GM13977 (cell line): ENCODE measurements at places on chromosomes 2 and 18.

GRCh38 chr2:16717477-16717876 is 51.8 kb upstream of the CYRIA start:
- DNase-seq = no peak

GRCh38 chr2:30109856-30110255 is 37.0 kb upstream of the YPEL5 start:
- no peak for DNase-seq

DNA sequence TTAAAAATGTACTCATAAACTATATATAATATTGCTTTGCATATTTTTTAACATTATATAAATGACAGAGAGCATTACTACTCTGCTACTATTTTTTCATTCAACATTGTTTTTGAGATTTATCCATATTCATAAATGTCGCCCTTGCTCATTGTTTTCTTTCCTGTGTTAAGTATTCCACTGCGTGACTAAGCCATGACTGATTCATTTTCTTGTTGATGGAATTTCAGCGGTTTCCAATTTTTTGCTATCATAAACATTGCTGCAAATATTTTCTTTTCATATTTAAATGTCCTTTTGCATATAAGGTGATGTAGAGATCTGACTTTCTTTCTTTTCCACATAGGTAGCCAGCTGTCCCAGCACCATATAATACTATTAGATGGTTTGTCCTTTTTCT is 57.6 kb downstream of the SFXN5 start:
- DNase-seq = no peak

- no peak for DNase-seq
Observed at GRCh38 chr2:187008111-187008510, 159.1 kb upstream of the ZSWIM2 start.

GRCh38 chr2:118943286-118943685 is 1.3 kb downstream of the MARCO start:
- no peak for DNase-seq

DNA sequence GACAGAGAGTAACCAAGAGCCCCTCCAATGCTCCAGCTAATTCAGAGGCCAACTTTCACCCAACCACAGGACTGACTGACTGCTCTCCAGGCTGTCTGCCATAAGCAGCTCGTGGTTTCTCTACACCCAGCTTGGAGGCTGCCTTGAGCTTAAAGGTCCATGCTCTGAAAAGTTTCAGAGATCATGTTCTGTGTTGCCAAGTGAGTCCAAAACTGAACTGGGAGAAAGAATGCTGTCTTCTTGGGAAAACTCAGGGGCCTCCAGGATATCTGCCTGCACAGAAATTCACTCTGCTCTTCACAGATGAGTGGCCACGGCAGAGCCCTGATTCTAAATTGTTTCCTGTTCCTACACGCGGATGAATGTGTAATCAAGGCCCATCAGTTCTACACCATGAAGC is 51.1 kb downstream of the LPIN2 start:
- no peak for DNase-seq

DNA sequence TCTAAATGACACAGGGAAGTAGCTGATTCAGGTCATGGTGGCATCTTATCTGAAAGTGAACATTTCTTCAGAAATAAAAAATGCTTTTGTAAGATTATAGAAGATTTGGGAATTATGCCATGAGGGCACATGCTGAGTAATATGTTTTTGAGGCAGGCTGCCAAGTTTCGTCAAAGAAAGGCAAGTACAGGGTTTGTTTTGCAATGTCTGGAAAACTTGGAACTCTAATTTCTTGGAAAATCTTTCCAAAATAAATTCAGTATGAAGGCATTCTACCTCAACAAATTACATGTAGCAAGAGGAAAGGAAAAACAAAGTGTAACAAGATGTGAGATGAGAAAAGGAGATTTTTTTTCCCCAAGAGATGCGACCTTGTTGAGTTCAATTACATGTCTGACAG is 167.7 kb downstream of the PLCL1 start:
- DNase-seq = no peak

DNA sequence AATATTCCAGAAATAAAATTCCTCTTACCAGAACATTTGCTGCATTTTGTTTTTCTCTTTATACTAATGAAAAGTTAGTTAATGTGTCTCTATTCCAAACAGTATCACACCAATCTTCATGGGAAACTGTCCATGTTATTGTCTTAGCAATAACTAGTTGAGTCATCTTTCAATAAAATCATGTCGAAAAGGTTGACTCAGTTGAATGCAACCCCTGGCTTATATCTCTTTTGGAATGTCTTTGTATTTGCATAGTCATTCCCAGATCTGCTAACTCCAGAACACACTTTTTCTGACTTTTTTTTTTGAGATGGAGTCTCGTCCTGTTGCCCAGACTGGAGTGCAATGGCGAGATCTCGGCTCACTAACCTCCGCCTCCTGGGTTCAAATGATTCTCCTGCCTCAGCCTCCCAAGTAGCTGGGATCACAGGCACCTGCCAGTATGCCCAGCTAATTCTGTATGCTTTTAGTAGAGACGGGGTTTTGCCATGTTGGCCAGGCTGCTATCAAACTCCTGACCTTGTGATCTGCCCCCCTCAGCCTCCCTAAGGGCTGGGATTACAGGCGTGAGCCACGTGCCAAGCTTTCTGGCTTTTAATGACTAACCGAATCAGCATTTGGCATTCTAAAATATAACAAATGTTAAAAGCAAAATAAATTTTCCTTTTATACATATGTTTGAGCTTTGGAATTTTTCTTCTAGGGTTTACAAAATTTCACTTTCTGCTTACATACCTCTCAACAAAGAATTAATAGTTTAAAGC is 133.2 kb upstream of the GULP1 start:
- DNase-seq = no peak

DNA sequence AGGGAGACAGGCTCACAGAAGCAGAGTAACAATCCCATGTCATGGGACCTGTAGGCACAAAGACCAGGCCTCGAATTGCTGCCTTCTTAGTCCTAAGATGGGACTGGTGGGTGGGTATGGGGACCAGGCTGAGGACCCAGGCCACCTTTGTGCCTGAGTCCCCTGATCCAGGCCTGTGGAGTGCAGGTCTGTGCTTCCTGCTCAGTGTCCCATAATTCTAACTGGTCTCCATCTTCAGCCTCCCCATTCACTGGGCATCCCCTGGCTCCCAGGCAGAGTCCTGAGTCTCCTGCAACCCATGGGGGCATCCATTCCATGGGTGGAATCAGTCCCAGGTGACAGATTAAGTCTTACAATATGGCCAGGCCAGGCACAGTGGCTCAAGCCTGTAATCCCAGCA is 83.9 kb downstream of the SMAD7 start:
- no peak for DNase-seq

DNA sequence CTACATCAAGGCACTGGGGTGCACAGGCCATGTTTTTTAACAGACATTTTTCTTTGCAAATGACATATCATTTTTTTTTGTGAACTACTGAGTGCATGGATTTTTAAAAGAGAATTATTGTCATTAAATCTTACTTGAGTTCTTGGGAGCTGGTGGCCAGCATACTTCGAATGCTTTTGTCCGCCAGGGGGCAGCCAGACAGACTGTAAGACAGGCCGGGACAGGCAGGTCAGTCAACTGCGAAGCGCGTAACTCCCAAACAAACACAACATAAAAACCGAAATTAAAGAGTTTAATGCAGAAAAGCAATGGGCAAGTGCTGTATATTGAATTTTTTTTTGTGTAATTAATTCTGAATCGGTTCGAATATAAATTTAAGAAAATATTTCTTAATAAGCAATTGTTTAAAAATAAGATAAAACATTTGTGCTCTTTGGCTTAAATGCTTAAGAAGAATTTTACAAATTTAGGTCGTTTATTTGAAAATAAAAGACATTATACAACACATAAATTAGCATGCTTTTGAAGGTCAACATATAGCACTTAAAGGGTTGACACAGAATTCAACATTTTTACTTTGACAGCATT is 142.2 kb upstream of the PXDN start:
- peak; percentile 72 for DNase-seq

- no peak for DNase-seq
Observed at GRCh38 chr18:71485611-71486010, 1058.5 kb downstream of the CBLN2 start.

DNA sequence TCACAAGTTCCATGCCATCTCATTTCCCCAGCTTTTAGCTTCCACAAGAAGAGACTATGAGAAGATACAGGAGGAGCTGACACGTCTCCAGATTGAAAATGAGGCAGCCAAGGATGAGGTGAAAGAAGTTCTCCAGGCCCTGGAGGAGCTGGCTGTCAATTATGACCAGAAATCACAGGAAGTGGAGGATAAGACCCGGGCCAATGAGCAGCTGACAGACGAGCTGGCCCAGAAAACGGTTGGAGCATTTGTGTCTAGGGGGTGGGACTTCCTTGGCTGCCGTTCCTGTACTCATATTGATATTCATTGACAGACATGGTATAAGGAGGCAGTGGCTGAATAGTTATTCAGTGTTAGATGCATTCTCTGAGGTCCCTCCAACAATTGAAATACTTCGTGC is 57.2 kb upstream of the LYPD6B start:
- DNase-seq = no peak

DNA sequence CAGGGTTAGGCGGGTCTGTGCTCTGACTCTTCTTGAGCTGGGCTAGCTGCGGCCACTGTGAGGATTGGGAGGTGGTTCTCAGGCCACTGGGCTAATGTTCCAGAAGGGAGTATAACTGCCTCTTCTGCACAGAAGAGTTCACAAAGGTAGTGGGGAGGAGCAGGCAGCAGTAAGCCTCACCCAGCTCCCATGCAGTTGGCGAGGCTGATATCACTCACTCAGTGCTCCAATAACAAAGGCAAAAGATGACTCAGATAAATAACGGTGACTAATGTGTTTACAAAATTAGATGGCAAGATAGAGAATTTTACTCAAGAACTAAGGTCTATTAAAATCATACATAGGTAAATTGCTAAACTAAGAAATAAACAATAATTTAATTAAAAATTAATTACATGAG is 174.2 kb upstream of the TMEM200C start:
- DNase-seq = no peak

GRCh38 chr18:26459340-26459739 is 89.0 kb downstream of the KCTD1 start:
- no peak for DNase-seq
